Fibroblast of skin of abdomen (primary cell): ENCODE measurements at places on chromosomes 11 and 22.

- DNase-seq, result no peak
Observed at GRCh38 chr11:65607614-65608426, 6.2 kb downstream of the MAP3K11 start.

GRCh38 chr11:61171907-61172306, 10.7 kb upstream of the VPS37C start:
- DNase-seq, result no peak

DNA sequence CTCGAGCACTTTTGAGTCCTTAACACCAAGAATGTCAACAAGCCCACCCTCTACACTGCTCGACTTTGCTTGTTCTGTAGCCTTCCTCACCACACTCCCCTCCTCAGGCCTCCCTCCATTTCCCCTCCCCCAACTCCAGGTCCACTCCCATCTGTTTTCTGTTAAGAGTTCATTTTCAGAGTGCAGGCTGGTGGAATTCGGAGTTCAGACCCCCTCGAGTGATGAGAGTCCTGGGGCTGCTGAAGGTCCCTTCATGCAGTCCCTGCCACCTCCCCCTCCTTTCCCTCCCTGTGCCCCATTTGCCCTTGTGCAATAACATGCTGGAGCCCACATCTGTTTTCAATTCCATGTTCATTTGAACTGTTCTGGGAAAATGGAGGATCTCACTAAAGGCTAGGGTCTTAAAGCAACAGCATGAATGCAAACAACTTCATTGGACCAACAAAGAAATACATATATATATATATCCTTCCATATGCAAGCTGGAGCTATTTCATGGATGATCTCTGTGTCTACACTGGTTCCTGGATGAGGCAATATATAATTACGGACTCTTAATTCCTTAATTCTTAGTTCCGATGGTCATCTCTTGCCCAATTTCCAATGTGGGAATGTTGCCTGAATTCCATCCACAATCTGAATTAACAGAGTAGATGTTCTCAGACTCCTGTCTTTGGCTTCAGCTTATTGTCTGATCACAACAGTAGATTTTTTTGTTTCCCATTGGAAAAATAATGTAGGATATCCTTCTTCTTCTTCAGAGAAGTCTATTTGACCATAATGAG, 340.4 kb downstream of the ETS1 start:
- peak; percentile 81 for DNase-seq

DNA sequence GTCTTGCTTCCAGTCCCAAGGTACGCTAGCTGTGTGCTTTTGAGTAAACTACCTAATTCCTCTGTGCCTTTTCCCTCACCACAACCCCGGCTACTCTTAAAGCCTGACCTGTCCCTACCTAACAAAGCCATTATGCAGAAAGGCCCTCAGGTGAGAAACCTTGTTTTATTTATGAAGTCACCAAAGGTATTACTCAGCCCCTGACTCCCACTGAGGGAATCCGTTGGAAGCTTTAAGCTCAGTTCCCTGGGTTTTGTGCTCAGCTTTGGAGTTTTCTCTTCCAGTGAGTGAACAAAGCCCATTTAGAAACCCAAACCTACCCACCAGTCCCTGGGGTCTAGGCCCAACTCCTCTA, 90.9 kb downstream of the APIP start:
- no peak for DNase-seq

DNA sequence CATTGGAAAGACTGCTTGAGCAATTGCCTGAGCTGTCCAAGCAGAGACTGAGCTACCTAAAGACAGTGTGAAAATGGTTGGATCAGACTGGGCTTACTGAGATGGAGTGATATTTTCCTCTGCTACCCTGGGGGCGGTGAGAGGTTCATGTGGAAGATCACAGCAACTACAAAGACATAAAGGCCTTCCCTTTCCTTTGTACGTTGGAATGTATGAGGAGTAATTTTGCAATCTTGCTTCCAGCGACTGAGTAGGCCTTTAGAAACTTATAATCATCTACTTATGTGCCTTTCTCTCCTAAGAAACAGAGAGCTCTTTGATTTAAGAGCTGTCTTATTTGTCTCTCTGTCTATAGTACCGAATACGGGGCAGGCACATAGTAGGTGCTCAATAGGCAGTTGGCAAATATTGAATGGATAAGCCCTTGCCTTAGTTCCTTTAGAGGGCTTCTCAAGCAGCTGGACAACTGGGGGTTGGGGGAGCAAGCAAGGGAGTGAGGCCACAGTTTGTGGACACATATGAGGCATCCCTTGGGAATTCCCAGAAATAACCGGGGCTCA, 2.4 kb upstream of the HEPACAM start:
- DNase-seq, result peak; percentile 30

GRCh38 chr11:126927623-126928022, 72.9 kb downstream of the KIRREL3 start:
- peak; percentile 38 for DNase-seq

- peak; percentile 42 for DNase-seq
Observed at GRCh38 chr11:119774172-119774763, 45.3 kb upstream of the NECTIN1 start.

DNA sequence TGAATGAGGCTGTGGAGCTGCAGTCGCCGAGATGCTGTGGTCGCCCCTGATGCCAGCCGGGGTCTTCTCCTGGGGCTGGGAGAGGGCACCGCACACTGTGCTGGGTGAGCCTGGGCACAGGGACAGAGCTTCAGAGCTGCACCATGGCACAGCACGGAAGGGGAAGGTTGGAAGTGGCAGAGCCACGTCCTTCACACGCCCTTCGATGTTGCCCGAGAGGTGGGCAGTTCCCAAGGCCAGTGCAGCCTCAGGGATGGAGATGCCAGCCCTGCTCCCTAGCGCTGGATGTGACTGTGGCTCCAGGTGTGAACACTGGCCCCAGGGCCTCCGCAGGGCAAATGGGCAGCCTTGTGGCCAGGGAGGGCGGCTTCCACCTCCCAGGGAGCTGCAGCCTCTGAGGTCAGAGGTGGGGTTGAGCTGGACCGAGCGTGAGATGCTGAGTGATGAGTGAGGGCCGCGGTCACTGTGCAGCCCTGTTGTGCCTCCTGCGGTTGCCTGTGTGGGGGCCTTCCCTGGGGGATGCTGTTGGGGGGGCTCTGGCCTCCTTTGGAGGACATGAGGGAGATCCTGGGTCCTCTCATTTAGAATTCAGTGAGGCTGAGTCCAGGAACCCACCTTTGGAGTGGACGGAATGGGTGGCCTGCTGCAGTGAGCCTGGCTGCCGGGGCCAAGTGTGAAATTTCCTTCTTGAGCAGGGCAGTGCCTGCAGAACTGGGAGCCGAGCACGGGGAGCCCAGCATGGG, 1090.0 kb downstream of the BRD1 start:
- no peak for DNase-seq

DNA sequence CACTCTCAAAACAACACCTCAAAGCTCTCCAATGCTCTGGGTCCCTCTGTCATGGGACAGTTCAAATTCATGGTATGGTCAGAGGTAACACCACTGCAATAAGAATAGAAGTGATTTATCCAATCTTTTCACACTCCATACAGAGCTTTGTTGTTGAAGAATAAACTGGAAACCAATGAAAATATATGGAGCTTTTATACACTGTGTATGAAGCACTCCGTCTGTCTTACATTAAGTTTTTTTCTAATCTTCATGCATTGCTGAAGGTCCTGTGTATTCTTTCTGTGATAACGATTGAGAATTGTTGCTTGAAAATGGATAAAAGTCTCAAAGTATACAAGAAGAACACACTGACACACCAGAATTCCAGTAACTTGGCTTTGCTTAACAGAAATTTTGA, 603.7 kb upstream of the LUZP2 start:
- DNase-seq, result no peak

DNA sequence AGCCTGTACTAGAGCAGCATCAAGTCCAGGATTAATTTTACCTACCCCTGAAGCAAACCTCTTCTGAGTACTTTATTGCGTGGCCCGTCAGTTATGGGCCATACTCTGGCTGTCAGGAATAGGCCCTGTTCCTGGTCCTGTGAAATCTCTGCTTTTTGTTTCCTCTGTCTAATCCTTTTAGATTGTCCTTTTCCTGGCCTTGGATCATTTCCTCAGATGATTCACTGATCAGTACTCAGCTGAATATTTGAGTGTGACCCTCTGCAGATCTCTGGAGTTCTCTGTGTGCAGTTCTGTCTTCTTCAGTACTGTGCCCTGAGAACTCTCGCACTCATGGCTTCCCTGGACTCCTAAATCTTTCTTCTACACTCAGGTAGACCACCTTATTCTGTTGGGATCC, 123.5 kb downstream of the UVRAG start:
- DNase-seq, result peak; percentile 33

DNA sequence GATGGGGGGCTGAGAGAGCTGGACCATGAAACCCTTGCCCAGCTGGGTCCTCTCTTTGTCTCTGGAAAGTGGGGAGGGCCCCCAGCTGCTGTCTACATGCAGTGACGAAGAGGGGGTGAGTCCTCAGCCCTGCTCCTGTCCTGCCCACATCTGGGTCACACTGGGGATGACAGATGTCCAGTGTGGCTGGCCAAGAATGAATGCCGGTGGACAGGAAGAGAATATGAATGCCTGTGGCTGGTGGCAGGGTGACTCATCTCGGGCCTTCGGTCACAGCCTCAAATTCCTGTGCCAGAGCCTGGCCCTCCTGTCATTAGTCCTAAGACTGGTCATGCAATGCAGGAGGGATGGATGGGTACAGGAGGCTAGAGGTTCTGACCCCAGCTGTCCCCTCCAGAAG, 2.2 kb upstream of the PNPLA3 start:
- peak; percentile 69 for DNase-seq

- DNase-seq, result no peak
Observed at GRCh38 chr11:10326012-10326964, 21.4 kb downstream of the ADM start.

DNA sequence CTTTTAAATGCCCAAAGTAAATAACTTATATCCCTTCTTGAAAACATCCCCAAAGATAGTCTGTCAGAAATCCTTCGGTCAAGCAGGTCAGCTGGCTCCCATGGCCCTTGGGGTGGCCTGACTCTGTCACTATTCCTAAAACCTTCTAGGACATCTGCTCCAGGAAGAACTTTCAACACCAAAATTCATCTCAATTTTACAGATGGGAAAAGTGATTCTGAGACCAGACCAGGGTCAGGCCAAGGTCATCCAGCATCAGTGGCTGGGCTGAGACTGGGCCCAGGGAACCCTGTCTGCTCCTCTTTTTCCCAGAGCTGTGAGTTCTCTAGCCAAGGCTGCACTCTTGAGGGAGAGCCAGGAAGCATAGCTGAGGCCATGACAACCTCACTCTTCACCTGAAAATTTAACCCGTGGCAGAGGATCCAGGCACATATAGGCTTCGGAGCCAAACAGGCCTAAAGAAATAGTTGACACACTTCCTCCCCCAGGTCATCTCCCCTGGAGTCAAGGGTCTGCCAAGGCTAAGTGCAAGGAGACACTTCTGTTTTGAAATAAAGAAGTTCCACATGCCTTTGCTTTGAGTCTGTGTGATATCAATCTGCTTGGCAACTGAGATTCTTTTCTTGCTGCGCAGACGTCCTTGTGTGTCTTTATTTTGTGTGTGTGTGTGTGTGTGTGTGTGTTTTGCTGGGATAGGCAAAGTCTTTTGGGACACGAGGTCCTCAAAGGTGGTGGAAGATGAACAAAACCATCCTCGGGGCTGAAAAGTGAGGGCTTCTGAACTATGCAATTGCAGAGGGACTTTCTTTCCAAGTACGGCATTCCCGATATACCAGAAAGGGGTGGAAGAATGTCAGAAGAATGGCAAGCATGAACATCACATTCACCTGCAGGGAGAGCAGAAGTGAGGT, 16.8 kb upstream of the PRG2 start:
- DNase-seq, result no peak

- DNase-seq, result no peak
Observed at GRCh38 chr11:30270671-30271070, 39.9 kb downstream of the FSHB start.

GRCh38 chr11:124080327-124081001, 34.8 kb upstream of the VWA5A start:
- DNase-seq, result no peak

DNA sequence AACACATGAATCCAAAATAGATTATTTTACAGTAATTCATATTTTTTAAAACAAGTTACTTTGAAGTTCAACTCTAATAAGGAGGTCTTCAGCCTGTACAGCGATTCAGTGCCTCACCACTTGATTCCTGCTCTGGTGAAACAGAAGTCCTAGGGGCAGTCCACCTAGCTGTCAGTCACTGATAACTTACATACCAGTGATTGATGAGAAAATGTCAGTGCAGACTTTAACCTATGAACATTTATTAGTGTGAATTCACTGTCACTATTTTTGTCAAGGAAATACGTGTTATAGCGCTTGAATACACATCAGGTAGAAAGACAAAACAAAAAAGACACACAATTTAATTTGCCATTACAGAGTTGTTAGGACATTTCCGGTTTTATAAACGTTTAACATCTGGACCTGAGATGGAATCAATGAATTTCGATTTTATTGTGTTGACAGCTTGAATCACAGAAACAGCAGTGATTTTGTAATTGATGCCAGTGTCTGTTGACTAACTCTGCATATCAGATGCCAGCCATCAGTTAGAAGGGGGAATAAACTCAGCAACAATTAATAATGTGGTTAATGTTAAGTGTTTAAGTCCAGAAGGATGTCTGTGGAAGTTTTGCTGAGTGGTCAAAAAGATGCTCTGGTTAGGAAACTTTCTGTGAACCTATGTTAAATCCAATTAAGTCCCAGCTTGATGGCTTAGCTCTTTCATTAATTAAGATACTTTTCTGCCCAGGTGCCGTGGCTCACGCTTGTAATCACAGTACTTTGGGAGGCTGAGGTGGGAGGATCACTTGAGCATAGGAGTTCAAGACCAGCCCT, 34.5 kb downstream of the ELF5 start:
- peak; percentile 4 for DNase-seq

DNA sequence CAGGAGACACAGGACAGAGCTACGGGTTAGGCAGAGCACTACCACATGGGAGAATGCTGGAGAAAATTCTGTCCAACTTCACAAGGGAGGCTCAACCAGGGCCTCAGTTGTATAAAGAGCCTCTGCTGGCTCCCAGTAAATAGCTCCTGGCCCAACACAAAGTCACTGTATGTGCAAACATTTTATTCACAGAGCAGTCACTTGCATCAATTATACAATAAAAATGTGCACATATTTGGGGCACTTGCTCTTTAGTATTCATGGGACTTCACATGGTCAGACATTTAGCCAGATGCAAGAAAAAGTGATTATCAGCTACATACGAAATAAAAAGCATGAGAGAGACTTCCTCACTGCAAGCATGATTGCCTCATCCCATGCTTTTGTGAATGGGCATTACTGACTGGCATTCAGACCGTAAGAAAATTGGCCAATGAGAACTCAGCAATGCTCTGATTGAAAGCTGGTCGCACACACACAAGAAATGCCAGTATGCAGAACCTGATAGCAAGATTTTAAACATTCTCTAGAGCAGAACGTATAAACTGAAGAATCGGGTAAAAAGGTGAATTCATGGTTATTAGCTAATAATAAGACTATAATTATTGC, 39.4 kb downstream of the BLID start:
- DNase-seq, result no peak

- no peak for DNase-seq
Observed at GRCh38 chr22:38758276-38758945, 2.6 kb upstream of the SUN2 start.
